ENCODE measurements at places on chromosomes 12 and 14.

GRCh38 chr12:101001669-101002068 is 207.1 kb downstream of the ANO4 start:
- DNase-seq = no peak

DNA sequence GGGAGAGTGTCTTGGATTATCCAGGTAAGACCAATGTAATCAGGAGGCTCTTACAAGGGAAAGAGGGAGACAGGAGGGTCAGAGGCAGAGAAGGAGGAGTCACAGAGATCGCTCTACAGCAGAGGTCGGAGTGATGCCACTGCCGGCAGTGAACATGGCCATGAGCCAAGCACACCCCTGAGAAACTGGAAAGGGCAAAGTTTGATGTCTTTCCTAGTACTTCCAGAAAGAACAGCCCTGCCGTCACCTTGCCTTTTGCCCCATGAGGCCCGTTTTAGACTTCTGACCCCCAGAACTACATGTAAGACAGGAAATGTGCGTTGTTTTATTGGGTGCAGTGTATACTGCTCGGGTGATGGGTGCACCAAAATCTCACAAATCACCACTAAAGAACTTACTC is 133.7 kb downstream of the CALM1 start:
- no peak for DNase-seq

DNA sequence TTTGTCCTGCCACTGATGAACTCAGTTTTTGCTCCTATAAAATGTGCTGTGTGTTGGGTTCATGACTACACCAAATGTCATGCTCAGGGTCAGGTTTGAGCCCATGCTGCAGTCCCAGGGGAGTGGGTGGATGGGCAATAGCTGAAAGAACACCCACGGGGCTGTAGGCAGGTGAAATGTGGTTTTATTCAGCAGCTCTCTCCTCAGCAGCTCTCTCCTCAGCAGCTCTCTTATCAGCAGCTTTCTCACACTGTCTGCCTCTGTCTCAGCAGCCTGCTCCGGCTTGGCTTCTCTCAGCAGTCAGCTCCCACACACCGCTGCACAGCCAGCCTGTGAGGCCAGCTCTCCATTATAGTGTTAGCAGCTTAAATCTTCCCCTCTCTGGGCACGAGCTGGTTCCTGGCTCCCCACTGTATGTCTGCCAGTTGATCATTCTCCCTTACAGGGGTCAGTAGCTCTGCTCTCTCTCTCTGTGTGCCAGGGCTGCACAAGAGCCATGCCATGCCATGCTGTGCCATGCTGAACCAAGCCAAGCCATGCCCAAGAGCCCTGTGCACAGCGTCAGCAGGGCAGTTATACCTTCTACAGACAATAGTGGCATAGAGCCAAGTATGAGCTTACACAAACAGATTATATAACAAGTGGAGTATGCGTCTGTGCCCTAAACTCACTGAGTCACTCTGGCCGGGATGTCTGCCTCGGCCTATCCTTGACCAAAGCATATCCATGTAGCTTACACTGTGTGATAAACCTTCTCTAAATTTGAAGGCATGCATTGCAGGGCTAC is 303.3 kb upstream of the TMPO start:
- DNase-seq = no peak

- no peak for DNase-seq
Measured at GRCh38 chr12:87051621-87052020, 795.4 kb upstream of the MGAT4C start.

DNA sequence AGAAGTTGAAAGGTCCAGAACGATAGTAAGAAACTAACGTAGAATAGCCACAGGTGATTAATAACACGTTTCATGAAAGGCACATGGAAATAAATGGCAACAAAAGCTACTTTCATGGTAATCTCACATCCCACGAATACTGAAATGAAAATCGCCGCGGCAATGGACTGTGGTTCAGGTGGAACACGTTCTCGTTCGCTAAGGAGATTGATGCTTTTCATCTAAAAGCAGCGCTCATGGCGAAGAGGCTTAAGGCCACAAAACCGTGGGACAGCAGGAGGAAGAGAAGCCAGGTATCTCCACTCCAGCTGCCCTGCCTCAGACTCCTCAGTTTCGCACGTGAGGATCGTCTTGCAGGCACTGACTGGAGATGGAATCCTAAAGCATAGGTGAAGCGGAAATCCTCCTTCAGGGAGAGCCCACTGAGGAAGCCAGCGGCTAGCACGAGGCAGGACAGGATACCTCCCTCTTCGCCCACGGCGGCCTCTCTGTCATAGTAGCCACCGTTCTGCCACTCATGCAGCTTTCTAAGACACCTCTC is 696 bp upstream of the GPHN start:
- no peak for DNase-seq

GRCh38 chr14:63712123-63712522 is 15.7 kb downstream of the SGPP1 start:
- DNase-seq = no peak

- DNase-seq = no peak
Measured at GRCh38 chr14:32560209-32560857, 231.2 kb downstream of the AKAP6 start.

All from stimulated activated CD4-positive, alpha-beta T cell treated with anti-CD3 and anti-CD28 coated beads, TNF-alpha, amount 100 ng/mL, for 4 hours (primary cell).